ENCODE measurements at places on chromosomes 6 and 20.

GRCh38 chr6:105601541-105602236, 198.8 kb upstream of the PREP start:
- peak; percentile 88 for DNase-seq

DNA sequence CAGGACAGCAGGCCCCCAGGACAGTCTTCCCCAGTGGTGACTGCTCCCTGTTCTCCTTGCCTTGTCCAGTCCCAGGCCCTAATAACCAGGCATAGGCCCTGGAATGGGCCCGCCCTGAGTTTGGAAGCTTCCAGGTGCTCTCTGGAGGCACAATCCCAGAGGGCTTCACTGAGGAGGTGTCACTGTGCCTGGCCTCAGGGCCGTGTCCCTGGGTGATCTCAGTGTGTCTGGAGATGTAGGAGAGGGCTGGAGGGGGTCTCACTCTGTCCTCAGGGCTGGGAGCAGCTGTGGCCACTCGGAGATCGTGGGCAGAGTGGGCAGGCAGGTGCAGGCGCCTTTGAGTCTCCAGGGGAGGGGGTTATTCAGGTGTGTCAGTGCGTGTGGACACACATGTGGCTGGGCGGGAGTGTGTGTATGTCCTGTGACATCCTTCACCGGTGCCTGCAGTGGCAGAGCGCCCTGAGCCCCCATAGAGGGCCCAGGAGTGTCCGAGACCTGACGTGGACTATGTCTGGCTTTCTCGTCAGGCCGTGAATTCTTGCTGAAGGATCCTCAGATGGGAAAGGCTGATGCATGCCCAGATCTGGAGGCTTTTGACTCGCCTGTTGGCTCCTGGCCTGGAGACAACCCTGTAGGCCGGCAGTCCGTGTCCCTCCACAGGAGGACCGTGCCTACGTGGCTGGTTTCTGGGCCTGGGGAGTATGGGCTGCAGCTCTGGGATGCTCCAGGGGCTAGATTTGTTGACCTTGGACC, 5.5 kb upstream of the NPBWR2 start:
- DNase-seq = peak; percentile 53

- no peak for DNase-seq
Measured at GRCh38 chr6:25050356-25050755, 114.6 kb upstream of the RIPOR2 start.

DNA sequence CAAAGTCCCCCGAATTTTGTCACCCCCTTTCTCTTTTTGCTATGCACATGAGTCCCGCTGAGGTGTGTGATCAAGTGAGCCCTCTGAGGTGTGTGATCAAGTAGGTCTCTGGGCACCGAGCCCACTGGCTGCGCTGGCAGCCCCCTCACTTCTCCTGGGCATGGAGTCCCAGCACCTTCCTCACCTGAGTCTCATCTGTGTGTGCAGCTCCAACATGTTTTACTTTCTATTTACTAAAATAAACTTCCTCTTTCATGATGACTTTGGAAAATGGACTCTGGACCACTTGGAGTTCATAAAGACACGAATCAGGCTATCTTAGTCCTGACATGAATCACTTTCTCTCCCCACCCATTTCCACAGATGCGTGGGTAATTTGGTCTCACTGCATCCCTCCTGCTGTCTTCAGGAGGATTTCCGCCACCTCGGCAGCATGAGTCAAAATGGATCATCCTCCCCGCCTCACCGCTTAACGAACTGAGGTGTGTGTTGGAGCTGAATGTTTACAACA, 39.8 kb downstream of the PRDM1 start:
- no peak for DNase-seq

DNA sequence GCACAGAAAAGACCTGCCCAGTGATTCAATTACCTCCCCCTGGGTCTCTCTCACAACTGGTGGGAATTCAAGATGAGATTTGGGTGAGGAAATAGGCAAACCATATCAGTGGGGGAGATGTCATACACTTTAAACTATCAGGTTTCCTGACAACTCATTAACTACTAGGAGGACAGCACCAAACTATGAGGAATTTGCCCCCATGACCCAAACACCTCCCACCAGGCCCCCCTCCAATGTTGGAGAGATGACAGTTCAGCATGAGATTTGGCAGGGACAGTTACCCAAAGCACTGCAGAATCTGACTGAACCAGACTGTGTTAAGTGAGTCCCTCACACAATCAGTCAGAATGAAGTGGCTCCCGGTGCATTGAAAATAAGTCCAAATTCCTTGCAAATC, 148.0 kb downstream of the TTLL2 start:
- DNase-seq = peak; percentile 18

GRCh38 chr6:131368198-131368911, 204.7 kb upstream of the ARG1 start:
- DNase-seq = no peak

- DNase-seq = peak; percentile 87
Measured at GRCh38 chr6:170438402-170438753, 114.7 kb downstream of the PSMB1 start.

All from suprapubic skin (tissue), 4 donors.